Stimulated activated CD8-positive, alpha-beta memory T cell treated with anti-CD3 and anti-CD28 coated beads, Interleukin-4, amount 100 ng/mL, for 1 hour (primary cell): ENCODE measurements at places on chromosomes 7 and 10.

DNA sequence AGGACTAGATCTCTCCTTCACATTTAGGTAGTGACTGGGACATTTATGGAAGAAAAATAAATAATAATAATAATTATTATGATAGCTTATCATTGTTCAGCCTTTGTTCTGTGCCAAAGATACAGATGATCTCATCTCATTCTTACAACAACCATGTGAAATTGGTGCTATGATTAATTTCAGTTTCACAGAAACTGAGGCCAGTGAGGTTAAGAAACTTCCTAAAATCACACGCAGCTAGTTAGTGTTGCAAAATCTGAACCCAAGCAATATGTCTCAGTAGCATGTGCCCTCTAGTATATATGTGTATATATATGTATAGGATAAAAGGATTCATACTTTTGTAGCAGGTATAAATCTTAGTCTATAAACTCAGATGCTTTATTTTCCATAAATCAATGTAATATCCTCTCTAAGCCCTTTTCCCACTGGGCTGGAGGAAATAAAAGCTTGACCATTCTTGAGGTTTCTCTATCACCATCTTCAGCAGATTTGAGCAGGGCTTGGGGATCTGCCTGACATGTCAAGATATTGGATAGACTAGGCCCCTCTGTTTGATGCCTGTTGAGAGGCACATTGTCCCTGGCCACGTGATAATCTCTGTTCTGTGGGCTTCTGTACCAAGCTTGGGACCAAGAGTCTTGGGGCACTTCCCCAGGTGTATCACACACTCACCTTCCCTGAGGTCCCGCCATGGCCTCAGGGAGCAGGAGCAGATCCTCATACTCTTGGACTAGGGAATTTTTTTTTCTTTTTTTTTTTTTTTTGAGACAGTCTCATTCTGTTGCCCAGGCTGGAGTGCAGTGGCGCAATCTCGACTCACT lies 172.6 kb upstream of the NRP1 start:
- DNase-seq, result no peak

DNA sequence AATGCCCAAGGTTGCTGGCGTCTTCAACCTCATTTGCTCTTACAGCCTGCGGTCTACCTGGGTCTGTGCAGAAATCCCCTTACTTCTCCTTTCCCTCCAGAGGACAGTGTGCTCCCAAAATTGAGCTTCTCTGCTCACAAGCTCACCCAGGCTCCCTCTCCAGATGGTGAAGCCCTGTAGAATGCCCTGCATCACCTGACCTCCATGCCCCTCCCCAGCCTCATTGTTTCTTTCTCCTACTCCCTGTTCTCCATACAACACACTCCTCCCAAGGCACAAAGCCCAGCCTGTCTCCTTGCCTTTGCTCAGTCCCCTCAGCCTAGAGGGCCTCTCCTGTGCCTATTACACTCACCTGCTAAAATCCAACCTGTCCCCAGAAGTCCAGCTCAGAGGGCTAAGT lies 3.5 kb downstream of the CRHR2 start:
- DNase-seq, result no peak

DNA sequence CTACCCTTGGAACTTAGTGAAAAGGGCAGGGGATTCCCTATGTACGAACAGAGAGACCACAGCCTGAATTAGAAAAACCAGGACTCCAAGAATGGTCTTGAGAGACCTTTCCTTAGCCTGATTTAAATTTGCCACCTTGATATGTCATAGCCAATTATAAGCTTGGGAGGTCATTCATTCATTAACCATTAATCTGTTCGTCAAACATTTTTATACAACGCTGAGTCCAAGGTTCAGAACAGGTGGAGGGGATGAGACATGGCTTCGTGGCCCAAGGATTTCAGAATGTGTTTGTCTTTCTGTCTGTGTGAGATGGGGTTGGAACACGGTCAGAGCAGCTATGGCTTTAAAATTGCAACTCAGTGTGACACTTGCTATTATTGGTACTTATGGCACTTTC lies 158.0 kb downstream of the PAXIP1 start:
- DNase-seq, result no peak

- no peak for DNase-seq
Observed at GRCh38 chr10:15399060-15399661, 28.1 kb upstream of the FAM171A1 start.

- DNase-seq, result no peak
Observed at GRCh38 chr10:131267814-131268095, 43.8 kb downstream of the TCERG1L start.

DNA sequence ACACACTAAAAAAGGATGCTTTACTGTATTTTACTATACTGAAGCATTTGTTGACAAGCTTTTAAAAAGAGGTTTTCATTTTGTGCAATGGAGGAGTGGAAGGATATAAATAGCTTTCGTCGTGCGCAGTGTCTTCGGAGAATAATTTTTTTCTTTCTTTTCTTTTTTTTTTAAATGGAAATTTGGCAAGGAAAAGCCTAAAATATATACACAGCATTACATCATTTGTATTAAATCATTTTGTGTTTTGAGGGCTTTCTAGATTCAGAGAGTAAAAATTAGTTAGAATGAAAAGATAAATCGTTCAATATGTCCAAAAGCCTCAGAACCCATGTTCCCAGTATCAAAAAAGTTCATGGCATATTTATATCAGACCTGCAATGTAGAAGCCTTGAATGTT lies 150.2 kb upstream of the FERD3L start:
- DNase-seq, result no peak

DNA sequence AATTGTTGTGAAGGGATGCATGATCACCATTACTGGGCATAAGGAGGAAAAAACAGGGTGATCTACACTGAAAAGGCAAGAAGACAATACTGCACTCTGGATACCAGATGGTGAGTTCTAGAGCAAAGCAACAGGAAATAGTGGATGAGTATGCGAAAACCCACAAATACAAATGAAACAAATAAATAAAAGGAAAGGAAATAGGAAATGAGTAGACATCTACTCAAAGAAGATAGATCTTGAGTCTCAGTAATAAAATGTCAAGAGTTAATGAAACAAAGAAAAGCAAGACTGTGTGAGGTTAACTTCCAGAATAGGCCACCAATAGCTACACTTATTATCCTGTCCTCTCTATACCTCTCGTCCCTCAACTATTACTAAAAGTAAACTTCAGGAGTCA lies 11.7 kb downstream of the ORC5 start:
- DNase-seq, result no peak

- no peak for DNase-seq
Observed at GRCh38 chr10:13971601-13972475, 358.9 kb downstream of the FRMD4A start.
